Foreskin melanocyte (primary cell): ENCODE measurements at places on chromosomes 2 and 18.

- DNase-seq = no peak
Measured at GRCh38 chr2:242034996-242035814, 165.7 kb downstream of the RTP5 start.

DNA sequence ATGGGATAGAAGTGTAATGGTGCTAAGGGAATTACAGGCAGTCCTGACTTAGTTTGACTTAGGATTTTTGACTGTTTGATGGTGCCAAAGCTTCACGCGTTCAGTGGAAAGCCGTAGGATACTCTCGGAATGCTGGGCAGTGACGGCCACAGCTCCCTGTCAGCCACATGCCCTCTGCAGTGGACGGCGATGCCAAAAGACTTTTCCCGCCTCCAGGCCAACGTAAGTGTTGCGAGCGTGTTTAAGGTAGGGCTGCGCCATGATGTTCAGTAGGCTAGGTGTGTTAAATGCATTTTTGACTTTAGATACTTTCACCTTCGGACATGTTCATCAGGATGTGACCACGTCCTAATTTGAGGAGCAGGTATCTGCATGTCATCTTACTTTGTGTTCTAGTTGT is 63.4 kb downstream of the DCDC2C start:
- DNase-seq = no peak

DNA sequence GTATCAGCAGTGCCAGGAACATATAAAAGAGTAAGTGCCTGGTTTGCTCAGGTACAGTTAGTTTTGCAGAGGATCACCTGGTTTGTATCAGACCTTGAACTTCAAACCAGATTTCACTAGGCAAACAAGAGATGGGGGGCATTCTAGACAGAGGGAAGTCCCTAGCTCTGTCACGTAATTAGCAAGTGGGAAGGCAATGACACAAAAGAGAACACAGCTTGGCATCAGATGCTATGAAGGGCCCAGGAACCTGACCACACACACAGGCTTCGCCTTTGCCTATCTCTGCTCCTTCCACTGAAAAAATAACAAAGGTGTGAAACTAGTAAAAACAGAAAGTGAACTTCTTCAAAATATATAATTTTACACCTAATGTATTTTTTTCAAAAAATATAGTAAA is 62.6 kb downstream of the CERKL start:
- DNase-seq = no peak

DNA sequence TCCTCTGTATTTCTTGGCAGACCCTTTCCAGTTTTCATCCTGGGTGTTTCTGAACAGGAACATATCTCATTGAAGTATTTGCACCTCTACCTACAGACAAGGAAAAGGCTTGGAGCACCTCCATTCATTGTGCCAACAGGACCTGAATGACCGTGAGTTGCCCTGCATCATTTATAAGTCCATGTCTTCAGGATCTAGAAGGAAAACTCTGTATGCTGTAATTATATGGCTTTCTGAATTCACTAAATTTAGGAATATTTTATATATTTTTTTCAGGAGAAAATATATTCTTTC is 402.3 kb upstream of the SLC14A2 start:
- no peak for DNase-seq

DNA sequence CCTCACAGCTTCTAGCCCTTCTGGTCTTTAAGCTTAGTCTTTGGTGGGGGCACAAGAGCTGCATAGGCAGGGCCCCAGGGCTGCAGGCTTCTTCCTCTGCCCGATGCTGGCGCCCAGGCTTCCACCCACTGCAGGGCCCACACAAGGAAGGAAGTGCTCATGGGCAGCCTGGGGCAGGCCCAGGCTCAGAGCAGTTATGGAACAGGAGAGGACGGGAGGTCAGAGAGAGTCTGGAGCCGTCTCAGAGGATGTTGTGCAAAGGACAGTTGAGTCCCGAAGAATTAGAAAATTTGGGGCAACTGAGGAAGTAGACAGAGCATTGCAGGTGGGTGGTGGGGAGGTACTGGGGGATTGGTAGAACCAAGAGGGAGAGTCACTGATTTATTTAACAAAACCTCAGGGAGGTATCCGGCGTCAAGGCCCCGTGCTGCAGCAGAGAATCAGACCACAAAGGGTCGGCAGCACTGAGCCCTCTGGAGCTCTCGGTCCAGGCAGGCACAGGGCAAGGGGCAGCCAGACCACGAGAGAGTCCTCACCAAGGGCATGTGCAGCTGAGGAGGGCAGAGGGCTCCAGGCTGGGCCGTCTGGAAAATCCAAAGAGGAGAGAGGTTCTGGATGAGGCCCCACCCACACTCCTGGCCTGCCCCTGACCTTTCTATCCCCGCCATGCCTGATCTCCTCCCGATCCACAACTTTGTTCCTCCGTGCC is 110.8 kb upstream of the GLI2 start:
- no peak for DNase-seq

DNA sequence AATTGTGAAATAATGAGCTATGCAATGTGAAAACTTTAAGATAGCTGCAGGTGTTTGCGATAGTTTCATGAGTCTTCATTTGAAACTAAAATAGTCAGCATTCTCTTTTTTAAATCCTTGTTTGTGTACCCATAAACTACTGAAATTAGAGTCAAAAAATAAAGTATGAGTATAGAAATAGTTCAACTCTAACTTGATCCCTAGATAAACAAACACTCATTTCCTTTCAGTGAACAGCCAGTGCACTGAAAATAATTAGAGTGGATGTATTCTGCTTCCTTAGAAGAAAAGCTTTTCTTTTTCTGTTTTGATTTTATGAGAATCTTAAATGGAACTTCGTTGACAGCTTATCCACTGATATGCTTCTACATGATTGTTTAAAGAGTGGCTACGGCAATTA is 1033.4 kb downstream of the SOCS6 start:
- DNase-seq = no peak

- DNase-seq = no peak
Measured at GRCh38 chr2:68765739-68766375, 31.2 kb downstream of the ARHGAP25 start.

DNA sequence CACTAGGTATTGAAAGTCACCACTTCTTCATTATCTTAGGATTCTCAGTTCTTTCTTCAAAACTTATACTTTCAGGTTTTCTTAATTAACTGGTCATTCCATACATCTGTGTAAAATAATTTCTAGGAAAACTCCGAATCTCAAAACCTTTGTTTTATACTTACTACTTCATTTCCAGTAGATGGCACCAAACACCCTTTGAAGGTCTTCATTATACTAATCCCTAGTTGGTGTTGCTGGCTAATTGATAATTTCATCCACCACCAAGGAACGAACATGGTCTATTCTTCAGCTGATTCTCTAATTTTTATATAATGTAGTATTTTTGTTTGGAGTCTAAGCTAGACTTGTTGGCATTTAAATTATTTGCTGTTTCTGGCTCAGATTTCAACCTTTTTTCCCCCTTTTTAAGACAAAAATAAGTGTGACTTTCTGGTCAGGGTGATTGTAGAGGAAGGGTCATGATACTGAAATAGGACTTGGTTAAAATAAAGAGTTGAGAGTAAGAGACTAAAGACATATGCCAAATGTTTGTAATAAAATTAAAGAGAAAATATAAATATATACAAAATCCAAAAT is 2.8 kb upstream of the MXD1 start:
- DNase-seq = peak; percentile 32

- DNase-seq = no peak
Measured at GRCh38 chr18:48663931-48664847, 125.4 kb downstream of the CTIF start.

DNA sequence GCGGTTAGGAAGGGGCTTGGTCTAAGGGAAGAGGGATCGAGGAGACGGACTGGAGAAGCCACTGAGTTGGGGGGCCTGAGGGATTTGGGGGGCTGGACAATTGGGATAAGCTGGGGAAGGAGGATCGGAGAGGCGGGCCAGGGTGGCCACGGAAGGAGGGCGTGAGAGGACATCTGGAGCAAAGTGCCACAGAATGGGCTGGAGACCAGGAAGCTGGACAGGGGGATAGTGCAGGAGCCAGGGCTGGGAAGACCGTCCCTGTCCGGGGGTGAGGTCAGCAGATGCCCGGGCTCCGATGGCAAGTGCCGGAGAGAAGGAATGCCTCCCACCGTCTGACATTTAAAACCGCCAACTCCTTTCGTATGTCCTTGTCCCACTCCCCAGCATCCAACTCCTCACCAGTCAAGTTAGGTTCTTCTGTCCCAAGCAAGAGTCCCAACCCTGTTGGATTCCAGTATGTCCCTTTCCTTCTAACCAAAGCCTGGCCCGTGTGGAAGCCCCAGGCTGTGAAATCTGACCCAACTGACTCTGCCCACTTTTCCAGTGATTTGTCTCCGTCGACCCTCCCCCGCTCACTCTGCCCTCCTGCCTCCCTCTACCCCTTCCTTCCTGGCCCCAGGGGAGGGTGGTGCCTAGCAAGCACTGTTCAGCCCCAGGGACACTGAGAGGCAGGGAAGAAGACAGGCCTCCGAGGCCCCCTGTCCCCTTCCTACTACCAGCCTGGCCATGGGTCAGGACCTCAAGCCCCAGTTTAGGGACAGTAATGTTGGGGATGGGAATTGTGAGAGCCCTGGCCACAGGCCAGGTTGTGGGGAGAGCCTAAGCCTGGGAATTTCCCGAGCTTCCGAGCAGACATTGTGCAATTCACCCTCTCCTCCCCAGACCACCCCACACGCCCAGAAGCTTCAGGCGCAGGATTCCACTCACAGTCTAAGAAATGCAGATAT is 31.5 kb upstream of the TMBIM1 start:
- DNase-seq = peak; percentile 53

- DNase-seq = no peak
Measured at GRCh38 chr2:239234191-239235175, 166.3 kb downstream of the HDAC4 start.

- DNase-seq = no peak
Measured at GRCh38 chr2:3641181-3641580, 16.8 kb upstream of the ALLC start.
